Activated T-cell treated with anti-CD3 and anti-CD28 coated beads, Interleukin-2, amount 50 U/mL, for 72 hours (primary cell): ENCODE measurements at places on chromosomes 3 and 15. TPM values are rescaled to one million over a fixed set of nuclear protein-coding genes. Genes with fewer than 3 reads are reported as not detected.

DNA sequence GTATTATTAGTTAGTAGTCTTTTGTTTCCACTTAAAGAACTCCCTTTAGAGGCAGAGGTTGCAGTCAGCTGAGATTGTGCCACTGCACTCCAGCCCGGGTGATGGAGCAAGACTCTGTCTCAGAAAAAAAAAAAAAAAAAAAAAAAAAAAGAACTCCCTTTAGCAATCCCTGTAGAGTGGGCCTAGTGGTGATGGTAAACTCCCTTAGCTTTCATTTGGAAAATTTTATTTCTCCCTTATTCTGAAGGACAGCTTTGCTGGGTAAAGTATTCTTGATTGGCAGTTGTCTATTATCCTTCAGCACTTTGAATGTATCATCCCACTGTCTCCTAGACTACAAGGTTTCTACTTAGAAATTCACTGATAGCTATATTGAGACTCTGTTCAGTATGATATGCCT, 46.0 kb downstream of the RPL39L start:
- no peak for DNase-seq

Gene SEMA5B
- total RNA-seq: not detected

Gene ZNF80
- total RNA-seq: 0.53 TPM

DNA sequence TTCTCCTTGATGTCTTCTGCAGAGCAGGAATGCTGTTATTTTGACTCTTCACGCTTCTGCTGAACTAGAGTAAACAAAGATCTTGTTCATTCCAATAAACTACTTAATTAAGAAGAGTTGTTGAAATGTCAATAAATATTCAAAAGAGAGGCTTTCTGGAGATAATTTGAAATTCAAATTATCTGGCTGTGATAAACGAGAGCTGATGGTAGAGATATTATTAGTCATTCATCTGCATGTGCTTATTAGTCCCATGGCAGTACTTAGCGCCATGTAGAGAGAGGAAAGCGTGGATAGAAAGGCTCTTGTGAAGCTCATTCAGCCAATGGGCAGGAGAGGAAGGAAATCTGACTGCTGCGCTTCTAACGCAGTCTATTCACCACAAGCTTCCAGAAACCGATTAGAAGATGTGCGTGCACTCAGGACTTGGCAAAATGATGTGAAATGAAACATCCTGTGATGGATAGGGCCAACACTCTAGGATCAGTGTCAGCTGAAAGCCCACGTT, 251.1 kb downstream of the GABRB3 start:
- DNase-seq: no peak

- peak; percentile 74 for DNase-seq
Measured at GRCh38 chr3:9779721-9780457, 10.1 kb upstream of the CAMK1 start.

Gene PRSS50
- total RNA-seq: 0.07 TPM

GRCh38 chr15:99402014-99402729, 150.9 kb downstream of the LRRC28 start:
- no peak for DNase-seq

Gene C2CD4A
- total RNA-seq: 0.46 TPM

DNA sequence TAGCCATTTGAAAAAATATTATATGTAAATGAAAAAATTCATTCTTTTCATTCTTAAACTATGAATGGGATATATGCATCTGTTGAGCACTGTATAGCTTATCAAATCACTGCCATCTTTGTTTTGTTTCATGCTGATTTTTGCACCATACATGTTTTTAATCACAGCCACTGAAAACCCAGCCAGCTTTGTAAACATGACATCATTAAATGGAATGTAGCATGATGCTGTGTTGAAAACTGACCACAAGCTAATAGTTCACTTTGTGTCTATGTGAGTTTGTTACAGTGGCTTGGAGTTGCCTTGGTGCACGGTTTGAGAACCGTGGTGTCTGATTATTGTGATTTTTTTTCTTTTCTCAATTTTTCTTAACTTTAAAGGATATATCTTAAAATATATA, 75.7 kb downstream of the GMPS start:
- no peak for DNase-seq

Gene DLL4
- total RNA-seq: 0.19 TPM

GRCh38 chr3:31164381-31164780, 269.9 kb upstream of the GADL1 start:
- DNase-seq: no peak

DNA sequence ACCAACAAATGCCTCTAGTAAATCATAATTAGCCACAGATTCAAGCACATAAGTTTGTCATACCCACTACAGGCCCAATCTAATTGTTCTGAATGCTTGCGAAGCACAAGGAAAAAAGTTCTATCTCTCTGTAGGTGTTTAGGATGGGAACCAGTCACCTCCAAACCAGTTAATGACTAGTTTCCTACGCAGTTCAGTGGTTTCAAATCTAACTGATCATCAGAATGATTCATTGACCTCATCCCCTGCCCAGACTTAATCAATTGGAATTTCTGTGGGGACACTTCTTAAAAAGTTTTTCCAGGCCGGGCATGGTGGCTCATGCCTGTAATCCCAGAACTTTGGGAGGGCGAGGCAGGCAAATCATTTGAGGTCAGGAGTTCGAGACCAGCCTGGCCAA, 24.3 kb upstream of the MASP1 start:
- no peak for DNase-seq

GRCh38 chr15:64026591-64026990, 19.7 kb downstream of the DAPK2 start:
- no peak for DNase-seq

- no peak for DNase-seq
Measured at GRCh38 chr15:55630858-55631257, 42.7 kb upstream of the PYGO1 start.

Gene PTH1R
- total RNA-seq: not detected

Gene RNU5B-1
- total RNA-seq: not detected

DNA sequence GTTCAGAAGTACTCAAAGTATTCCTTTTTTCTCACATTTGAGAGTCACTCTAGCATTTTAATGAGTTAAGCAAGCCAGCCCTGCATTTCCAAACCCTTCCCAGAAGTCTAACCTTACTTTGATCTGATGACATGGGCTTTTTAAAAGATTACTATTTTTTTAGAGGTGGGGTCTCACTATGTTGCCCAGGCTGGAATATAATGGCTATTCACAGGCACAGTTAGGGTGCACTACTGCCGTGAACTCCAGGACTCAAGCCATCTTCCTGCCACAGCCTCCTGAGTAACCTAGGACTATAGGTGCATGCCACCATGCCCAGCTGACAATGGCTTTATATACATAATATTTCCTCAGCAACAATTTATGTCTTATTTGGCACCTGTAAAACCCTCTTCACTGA, 64.1 kb upstream of the GOLGA6B start:
- DNase-seq: no peak

- no peak for DNase-seq
Measured at GRCh38 chr3:46365041-46365440, 5.7 kb upstream of the CCR5 start.

Gene TRA2B
- total RNA-seq: 215 TPM
